NCI-H2171 (cell line): ENCODE measurements at places on chromosomes 3 and 15.

DNA sequence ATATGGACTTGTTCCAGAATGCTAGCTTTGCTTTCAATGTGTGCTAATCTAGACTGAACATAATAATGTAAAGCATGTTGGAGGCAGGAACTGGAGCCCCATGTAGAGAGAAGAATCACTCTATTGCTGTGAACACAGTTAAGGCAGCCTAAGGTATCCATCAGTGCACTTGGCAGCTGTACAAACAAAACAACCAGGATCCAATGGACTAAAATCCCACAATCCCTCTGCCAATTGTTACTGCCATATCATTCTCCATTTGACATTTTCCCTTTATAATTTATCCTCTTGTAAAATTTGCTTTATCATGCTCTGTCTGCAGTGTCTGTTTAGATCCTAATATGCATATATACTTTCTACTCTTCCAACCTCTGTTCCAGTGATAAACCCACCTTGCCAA, 756.8 kb upstream of the LMCD1 start:
- no peak for DNase-seq

- DNase-seq, result no peak
Observed at GRCh38 chr3:10344147-10344943, 23.4 kb upstream of the SEC13 start.

GRCh38 chr15:27339138-27339537, 368.2 kb downstream of the GABRG3 start:
- no peak for DNase-seq

DNA sequence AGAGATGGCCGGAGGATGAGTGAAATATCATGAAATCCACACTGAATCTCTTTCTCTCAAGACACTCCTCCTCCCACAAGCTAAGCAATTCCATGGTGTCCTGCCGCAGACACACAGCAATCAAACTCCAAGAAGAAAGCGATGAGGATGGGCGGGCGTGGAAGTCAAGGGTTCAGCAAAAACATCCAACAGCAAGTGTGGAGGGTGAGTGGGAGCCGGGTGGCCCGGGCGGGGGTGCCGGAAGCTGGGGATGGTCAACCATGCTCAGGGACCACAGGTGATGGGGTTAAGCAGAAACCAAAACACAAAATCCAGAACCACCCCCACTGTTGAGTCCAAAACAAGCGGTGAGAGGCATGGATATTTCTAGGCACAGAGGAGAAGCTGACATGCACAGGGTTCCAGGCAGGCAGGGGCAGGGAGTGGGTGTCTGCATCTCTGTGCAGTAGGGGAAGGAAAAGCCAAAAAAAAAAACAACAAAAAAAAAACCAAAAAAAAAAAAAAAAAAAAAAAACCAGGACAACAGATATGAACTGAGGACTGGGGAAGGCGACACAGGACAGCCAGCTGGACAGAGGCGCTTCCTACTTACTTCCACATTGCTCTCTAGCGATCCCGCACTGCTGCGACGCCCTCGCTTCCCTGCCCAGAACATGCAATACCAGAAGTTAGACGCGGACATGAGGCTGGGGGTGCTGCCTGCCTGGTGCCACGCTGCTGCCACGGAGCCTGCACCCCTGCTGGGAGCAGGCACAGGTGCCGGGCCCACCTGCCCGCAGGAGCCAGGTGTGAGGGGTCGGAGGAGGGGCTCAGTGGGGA, 61.0 kb upstream of the RPL32 start:
- DNase-seq, result no peak

DNA sequence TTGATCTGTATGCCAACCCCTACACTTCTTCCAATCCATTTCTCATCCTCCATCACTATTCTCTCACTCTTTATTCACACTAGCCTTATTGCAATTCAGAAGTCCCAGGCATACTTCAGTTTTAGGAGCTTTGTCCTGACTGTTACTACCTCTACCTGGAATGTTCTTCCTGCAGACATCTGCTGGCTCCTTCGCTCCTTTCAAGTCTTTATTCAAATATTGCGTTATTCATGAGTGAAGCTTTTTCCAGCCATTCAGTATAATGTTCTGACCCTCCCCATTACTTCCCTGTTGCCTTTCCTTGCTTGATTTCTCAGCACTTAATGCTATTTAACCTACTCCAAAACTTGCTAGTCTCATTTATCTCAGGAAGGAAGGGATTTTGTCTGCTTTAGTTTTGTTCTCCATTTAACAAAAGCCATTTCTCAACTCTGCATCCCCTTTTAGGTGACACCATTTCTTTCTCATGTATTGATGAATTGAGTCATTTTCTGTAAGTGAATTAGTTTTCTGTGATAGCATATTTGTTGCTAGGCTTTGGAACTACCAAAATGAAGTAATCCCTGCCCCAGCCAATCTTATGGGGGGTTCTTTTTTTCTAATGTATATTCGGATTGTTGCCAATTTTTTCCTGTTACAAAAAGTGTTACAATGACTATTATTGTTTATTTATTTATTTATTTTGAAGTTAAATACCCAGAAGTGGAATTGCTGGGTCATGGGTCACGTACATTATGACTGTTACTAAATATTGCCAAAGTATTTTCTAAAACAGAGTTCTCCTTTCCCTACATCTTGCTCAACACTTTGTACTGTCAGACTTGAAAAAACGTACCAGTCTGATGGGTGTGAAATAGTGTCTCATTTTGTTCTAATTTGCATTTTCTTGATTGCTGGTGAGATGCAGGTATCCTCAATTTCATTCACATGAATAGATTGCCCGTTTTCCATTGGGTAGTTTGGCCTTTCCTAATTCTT, 9.4 kb downstream of the ATP11B start:
- DNase-seq, result no peak

- DNase-seq, result no peak
Observed at GRCh38 chr3:124260206-124260915, 268.4 kb upstream of the ROPN1 start.

DNA sequence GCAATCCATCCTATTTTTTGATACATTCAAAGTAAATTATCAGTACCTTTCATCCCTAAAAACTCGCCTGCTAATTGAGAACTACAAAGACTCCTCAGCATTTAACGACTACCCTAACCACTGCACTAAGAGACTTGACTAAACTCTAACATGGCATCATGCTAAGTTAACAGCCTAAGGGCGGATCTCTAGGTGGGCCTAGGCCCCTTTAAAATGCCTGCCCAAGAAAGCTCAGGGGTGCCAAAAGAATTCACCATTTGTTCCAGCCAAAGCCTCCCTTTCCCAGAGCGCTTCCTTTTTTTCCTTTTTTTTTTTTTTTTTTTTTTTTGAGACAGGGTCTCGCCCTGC, 568 bp upstream of the NEK4 start:
- DNase-seq, result no peak

DNA sequence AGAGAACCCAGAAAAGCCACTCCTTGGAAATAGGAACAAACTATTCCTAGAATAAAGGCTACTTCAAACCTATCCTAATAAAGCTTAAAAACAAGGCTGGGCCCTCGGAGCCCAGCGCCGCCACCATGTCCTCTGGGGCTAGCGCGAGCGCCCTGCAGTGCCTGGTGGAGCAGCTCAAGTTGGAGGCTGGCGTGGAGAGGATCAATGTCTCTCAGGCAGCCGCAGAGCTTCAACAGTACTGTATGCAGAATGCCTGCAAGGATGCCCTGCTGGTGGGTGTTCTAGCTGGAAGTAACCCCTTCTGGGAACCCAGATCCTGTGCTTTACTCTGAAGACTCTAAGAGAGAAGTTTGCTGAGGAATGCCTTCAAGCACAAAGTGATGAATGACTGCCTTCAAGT, 63.2 kb downstream of the ADAM10 start:
- DNase-seq, result no peak
